Stimulated activated CD4-positive, alpha-beta T cell treated with anti-CD3 and anti-CD28 coated beads, Interleukin-2, amount 100 ng/mL, for 24 hours (primary cell): ENCODE measurements at places on chromosomes 3 and 15.

DNA sequence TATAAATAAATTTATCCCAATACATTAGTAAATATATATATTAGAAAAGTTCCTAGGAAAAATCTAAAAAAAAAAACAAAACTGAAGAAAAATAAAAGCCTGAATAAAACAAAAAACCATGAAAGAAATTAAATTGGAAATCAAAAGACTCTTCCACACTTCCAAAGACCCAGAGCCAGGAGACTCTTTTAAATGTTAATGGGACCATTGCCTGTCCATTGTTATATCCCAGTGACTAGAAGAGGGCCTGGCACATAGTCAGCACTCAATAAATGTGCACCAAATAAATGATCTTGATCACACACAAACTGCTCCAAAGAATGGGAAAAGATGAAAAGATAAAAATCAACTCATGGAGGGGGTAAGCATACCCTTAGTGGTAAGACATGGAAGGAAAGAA lies 51.3 kb upstream of the CLDN18 start:
- no peak for DNase-seq

- DNase-seq, result no peak
Observed at GRCh38 chr3:49387721-49388120, 24.1 kb downstream of the RHOA start.

GRCh38 chr3:37053753-37054152 lies 60.4 kb downstream of the MLH1 start:
- no peak for DNase-seq

DNA sequence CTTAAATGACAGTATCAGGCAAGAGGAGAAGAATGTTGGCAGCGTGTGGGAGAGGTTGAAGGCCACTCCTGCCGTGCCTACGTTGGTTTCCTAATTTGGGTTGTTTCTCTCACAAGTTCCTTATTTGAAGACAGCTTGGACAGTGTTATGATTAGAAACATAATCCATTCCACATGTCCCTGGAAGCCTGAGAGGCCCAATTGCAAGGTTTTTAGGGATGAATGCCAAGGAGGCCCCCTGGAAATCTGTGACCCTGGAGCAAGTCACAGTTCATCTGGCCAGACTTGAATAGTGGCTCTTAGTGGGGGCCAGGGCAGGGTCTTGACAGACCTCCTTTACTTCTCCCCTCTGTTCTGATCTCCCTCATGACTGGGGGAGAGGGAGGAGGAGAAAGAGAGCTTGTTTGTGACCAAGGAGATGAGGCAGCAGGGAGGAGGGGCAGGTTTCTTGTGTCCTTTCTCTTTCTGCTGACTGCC lies 584.4 kb upstream of the TBL1XR1 start:
- DNase-seq, result no peak

DNA sequence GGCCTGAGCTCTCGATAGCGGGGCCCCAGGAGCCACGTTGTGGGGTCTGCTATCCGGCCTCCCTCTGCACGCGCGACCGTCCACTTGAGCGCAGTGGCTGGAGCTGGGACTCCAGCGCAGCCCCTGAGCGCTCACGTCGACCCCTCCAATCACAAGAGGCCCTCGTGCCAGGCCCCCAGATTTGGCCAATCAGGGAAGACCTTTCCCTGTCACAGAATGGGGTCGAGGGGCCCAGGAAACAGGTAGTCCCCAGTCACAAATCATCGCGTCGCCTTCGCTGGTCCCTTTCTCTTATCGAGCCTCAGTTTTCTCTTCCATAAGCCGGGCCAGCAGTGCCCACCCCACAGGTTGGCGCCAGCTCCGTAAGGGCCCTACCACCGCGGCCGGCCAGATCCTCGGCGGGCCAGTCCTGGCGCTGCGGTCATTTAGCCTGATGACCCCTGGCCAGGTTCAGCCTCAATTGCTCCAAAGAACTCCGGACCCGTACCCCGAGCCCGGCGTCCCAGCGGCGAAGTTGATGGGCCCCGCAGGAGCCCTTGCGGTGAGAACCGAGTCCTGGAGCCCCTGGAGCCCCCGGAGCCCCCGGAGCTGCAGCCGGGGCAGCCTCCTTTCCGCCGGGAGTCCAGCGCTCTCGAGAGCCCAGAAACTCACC lies 435 bp downstream of the ALDH1L1 start:
- no peak for DNase-seq

GRCh38 chr15:91924837-91925495 lies 71.5 kb downstream of the SLCO3A1 start:
- DNase-seq, result no peak

- no peak for DNase-seq
Observed at GRCh38 chr15:70045045-70045444, 52.7 kb downstream of the TLE3 start.

GRCh38 chr15:60592371-60593169 lies 113.6 kb upstream of the ICE2 start:
- DNase-seq, result peak; percentile 81
